Breast epithelium (tissue), 4 donors: ENCODE measurements at places on chromosomes 4 and X. TPM values are rescaled to one million over a fixed set of nuclear protein-coding genes. Genes with fewer than 3 reads are reported as not detected.

DNA sequence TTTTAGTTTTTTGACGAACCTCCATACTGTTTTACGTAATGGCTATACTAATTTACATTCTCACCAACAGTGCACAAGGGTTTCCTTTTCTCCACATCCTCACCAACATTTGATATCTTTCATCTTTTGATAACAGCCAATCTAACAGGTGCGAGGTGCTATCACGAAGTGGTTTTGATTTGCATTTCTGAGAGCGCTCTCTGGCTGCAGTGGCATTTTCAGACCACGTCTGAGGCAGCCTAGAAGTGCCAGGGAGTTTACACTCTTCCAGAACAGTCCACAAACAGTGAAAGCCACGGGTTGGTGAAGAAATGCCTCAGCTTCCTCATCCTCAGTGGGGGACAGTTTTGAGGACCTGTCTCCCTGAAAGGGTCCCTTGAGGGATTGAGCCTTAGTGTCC lies 471.0 kb downstream of the BCOR start:
- no peak for DNase-seq

- DNase-seq, result no peak
These were observed 54.3 kb downstream of the CHST7 start for GRCh38 chrX:46627711-46628419.

DNA sequence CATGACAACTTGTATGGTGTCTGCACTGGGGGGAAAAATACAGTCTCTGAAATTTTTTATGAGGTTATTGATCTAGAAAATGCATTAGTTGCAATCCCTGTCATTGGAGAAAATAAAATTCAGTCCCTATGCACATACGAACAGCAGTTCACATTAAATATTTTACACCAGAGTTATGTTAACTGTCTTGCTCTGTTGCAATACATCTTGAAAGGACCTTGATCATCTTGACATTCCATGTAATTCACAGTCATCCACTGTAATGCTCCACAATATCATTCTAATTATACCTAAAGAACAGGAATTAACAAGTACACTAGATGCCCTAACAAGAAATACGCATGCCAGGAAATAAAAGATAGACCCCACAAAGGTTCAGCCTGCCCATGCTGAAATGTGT lies 934.6 kb upstream of the PCDH10 start:
- no peak for DNase-seq

The SUPT20HL1 gene
- not detected for total RNA-seq

The INTS6L gene
- total RNA-seq, result 12.5 TPM

DNA sequence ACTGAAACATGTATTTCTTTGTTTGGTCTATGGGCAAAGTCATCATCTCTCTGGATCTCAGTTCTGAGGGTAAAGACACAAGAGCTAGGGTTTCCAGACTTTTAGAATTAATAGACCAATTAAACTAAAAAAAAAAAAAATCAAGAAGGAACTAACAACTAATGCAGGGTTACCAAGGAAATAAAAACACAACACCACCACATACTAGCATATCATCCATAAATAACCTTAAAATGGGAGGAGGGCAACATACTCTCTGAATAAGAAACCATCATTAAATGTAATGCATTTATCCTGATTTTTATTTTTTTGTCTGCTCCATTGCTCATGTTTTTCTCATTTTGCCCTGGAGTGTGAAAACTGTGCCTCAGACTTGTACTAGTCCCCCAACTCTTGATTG lies 33.5 kb upstream of the KLF3 start:
- DNase-seq, result no peak

DNA sequence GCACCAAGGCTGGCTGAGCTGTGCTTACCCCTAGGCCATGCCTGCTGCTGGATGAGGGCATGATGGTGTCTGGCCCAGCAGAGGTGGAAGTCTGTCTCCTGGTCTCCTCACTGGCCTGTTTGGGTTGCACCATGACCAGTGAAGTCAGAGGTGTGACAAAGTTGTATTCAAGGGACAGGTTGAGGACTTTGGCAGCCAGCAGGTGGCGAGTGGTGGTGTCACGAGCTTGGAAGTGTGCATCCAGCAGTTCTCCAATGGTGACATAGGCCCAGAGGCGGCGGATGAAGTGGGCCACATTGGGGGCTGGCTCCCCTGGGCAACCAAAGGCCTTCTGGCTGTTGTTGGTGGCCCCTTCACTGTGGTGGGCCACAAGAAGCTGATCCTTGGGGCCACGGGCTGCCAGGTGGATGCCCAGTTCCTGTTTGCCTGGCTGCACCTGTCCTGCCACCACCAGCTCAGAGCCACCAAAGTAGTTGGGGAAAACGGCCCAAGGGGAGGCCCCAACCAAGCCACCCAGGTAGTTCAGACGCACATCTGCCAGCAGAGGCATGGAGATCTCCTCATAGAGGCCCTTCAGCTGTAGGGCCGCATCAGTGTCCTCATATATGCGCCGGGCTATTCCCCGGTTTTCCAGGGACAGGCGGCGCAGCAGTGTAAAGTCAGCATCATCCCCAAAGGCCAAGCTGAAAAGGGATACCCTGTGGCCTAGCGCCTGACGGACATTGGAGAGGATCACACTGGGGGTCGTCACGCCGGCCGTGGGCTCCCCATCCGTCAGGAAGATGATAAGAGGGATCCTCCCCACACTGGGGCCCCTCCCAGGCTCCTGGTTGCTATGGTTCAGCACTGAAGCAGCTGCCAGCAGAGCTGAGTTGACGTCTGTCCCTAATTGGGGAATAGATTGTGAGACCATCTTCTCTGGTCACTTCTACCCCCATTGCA lies 39.7 kb downstream of the ITIH6 start:
- DNase-seq, result no peak

DNA sequence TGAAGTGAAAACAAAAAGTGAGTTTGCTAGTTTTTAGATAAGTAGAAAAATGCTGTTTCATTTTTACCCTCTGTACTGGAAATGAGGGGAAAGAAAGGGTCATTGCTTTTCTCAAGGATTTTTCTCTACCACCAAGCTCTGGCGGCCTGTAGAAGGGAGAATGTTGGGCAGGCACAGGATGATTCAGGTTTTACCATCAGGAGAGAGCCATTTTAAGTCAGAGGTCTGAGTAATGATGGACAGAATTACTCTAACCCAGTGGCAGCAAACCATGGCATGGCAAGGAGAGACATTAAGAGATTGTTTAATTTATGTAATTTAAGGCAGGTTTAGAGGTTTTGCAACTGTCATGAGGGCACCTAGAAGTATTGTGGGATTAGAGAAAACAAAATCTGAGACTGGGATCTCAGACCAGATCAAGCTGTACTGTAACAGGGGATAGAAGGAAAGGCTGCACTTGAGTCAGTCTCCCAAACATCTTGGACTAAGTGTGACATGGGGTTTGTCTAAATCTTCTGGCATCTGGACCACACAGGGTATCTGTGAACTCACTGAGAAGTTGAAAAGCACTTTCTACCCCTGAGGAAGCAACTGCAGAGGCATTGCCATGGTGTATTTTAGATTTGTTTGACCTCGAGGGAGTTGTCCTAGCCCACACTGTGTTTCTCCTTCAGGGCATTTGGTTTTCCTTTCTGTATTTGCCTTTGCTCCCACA lies 81.6 kb downstream of the BANK1 start:
- DNase-seq, result no peak

The PGAM4 gene
- not detected for total RNA-seq

GRCh38 chrX:111352424-111352823 lies 59.6 kb downstream of the DCX start:
- no peak for DNase-seq

- no peak for DNase-seq
These were observed 552.6 kb downstream of the PPARGC1A start for GRCh38 chr4:23337292-23337691.

The RHOXF1 gene
- total RNA-seq, result 1.3 TPM

The ELK1 gene
- 22.0 TPM for total RNA-seq

- DNase-seq, result no peak
These were observed 295.1 kb upstream of the TEX13A start for GRCh38 chrX:105515561-105515960.

The P2RY4 gene
- 0.33 TPM for total RNA-seq

The RNF175 gene
- 5.9 TPM for total RNA-seq

DNA sequence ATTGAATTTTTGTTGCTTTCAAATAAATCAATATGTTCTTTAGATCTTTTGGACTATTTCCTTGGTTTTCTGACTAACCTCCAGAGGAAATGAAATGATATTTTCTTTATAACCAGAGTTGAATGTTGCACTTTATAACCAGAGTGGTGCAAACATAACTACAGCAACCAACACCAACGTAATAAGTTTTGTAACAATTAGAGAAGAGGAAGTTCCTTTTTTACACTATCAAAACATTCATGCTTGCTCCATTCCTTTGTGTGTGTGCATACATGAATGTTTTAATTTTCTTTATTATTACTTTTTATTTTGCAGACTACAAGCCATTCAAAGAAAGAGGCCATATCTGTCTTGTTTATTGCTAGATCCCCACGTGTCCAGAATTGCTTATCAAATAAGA lies 193.0 kb upstream of the PPP3CA start:
- DNase-seq, result no peak

The BMP3 gene
- 2.6 TPM for total RNA-seq

GRCh38 chr4:41541687-41542094 lies 3.7 kb downstream of the LIMCH1 start:
- no peak for DNase-seq

DNA sequence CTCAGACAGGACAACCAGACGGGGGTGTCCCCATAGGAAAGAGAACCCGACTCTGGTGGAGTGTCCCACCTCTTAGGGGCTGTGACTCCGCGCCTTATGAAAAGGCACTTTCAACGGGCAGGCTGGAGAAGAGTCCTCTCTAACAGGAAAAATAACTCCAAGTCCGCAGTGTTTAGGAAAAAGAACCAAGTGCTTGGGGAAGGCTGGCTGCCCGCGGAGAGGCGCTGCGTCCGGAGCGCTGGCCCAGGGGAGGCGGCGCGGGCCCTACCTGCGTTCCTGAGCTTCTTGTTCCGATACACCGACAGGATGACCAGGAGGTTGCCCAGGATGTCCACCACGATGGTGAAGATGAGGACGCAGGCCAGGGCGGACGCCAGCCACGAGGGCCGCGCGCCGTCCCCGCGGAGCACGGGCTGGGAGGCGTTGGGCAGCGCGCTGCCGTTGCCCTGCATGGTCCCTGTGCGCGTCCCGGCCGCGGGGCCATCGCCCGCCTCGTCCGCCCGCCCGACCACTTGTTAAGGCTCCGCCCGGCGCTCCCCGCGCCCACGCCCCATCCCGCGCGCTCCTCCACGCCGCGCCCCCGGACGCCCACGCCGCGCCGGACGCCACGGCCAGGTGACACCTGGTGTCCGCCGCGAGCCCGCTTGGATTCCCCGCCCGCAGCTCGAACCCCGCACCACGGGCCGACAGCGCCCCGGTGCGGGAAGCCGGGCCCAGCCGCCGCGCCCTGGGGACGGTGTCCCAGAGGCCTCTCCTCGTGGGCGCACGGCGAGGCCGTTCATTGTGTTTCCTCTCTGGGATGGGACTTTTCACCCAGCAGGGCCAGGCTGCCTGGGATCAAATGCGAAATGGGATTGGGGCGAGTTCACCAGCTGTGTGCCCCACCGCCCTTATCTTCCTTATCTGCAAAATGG lies at the start of gene MTNR1A:
Gene MTNR1A (minus strand): TSS at position 654 of the 914 bp plus-strand sequence. CDS start 202 bp downstream, at position 452.
- DNase-seq, result no peak

GRCh38 chrX:94676285-94676684 lies 1002.3 kb downstream of the FAM133A start:
- no peak for DNase-seq

The ADAM29 gene
- total RNA-seq, result 0.29 TPM

DNA sequence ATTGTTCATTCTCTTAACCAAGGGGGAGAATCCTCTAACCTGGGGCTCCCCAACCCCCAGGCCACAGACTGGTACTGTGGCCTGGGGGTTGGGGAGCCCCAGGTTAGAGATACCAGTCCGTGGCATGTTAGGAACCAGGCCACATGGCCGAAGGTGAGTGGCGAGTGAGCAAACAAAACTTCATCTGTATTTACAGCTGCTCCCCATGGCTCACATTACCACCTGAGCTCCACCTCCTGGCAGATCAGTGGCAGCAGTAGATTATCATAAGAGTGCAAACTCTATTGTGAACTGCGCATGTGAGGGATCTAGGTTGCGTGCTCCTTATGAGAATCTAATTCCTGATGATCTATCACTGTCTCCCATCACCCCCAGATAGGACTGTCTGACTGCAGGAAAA lies 957.2 kb upstream of the PRKX start:
- no peak for DNase-seq

DNA sequence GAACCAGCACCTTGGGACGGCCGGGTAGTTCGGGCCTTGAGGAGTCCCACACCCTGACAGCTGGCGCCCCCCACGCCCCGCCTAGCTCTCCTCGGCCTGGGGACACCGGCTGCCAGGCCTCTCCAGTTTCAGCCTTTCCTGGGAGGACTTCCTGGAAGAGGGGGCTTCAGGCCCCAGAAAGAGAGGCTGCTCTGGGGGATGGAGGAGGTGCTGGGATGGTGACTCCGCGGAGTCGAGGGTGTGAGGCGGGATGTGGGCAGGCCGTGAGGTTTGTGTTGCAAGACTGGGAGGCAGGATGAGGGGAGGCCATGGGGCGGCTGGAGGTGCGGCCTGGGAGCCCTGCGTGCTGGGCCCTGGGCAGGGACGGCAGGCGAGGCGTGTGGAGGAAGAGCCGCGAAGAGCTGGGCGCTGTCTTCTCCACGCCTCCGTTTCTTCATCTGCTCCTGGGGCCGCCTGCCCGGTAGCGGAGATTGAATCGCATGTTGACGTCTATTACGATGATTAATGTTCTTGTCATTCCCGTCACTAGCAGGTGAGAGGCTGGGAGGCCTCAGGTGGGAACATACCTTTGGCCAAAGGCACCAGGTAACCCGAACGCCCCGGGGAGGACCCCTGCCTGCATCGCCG lies 918 bp upstream of the FGFRL1 start:
- no peak for DNase-seq
